ENCODE measurements at places on chromosomes 13 and 19.

DNA sequence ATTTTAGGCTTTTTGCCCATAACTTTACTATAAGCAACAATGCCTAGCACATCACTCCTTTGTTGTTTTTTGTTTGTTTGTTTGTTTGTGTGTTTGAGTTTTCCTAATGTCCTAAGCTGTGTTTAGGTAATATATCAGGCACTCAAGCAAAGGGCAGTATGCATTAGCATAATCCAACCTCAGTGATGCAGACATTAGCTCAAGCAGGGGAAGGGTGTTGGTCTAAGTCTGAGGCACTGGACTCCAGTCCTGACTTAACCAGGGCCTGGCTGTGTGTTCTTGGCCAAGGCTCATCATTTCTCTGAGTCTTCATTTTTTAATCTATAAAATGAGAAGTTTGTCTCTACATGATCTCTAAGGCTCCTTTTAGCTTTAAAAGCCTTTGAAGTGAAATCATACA, 65.9 kb upstream of the RFC3 start:
- no peak for DNase-seq

- no peak for DNase-seq
Measured at GRCh38 chr19:2977746-2978138, 378 bp downstream of the TLE6 start.

DNA sequence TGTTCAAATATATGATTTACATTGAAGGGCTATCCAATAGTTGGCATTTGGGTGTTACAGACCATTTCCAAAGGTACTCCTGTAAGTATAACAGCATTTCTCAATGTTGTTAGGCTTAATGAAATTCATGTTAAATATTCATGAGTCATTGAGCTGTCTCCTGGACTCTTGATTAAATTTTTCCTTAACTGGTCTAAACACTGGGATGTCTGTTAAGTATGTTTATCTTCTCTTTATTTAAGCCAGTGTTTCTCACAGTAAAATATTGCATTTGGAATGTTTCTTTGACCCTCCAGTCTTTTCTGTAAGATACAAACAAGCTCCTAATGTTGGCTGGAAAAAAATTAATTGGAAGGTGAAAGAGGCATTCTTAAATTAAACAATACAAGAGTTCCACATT, 402.5 kb upstream of the HTR2A start:
- no peak for DNase-seq

- DNase-seq, result no peak
Measured at GRCh38 chr13:37109051-37109678, 3.7 kb upstream of the CSNK1A1L start.

DNA sequence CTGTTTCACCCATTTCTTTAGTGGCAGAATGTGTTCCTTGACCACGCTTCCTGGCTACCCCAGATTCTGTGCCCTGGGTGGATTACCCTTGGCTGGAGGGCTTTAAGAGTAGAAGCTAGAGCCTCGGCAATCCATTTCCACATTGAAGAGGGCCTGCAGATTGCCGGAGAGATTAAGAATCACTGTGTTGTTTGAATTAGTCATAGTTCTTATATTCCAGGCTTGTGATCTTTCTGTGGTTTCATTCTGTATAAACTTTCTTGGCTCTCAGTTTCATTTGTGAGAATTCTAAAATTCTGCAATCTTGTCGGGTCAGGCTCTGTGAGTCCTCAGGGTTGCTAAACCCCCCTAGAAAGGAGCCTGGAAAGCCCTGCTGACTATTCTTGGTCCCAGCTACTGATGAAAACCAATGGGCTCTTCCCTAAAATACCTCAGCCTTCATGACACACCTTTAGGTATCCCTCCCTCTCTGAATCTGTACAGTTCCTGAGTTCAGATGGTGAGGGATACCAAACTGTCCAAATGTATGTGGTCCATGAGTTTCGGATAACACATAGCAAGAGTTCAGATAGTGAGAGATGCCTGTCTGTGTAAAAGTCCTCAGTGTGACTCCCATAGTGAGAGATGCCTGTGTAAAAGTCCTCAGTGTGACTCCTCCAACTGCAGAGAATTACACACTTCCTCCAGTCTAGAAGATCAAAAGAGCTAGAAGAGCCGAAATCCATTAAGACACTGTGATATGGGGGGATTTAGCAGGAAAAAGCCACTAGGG, 4.3 kb downstream of the PHF11 start:
- DNase-seq, result no peak

DNA sequence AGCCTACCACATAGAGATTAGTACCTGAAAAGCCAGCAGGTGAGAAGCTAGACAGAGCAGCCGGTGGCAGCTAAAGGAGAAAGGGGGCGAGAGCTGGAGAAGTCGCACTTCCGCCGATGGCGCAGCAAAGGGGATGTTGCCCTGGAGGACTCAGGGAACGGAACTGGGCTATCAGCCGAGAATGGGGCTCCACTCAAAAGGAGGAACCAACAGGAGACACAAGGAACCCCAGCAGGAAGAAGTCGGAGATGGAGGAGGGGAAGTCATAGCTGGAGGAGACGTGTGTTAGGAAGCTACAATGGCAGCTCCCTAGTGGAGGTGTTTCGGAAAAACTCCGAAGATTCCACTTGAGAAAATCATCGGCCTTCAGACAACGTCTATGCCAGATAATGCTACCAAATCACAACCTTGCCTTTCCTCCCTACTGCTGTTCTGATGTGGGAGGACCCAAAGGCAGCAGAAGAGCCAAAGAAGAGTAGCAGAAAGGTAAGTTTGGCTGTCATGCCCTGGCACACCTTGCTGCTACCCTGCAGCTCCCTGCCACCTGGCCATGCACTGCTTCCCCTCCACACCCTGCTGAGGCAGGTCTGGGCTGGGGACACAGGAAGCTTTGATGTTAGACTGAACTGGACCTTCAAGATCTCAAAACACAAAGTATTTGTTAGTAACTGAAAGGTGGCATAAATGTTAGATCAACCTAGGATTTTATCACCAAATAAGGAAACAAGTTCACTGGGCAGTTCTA, 127.9 kb downstream of the DLEU7 start:
- no peak for DNase-seq

- no peak for DNase-seq
Measured at GRCh38 chr13:80979035-80979641, 638.2 kb upstream of the SPRY2 start.

DNA sequence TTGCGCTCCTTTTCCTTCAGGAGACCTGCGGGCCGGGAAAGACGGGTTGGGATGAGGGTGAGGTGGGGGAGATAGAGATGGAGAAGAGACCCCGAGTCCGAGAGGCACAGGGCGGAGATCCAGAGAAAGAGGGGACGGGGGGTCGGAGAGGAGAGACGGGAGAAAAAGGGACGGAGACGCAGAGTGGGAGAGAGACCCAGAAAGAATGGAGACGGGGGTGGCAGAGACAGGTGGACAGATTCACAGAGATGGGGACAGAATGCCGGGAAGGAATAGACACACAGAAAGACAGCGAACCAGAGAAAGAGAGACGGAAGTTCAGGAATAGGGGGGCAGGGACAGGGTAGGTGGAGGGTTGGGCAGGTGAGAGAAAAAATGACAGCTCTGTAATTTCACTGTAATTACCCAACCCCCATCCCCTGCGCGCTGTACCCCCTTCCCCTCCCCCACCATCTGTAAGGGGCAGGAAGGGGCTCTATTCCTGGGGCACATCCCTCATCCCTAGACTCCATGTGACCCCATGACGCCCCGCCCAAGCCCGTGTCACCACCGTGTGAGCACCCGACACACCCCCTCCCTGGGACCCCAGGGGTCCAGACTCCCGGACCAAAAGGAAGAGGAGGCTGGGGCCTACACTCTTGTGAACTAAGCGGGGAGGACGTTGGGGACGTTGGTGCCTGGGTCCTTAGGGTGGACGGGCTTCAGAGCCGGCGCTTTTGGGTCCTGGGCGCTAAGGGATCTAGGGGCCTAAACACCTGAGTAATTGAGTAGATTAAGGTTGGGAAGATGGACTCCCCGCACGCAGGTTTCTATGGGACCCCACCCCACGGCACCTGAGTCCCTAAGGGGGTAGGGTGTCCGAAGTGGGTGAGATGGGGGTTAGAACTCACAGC, 967 bp downstream of the DBP start:
- no peak for DNase-seq

GRCh38 chr13:109834973-109835720, 48.8 kb upstream of the IRS2 start:
- no peak for DNase-seq

GRCh38 chr19:49061445-49061844, 3.2 kb downstream of the NTF4 start:
- DNase-seq, result no peak

DNA sequence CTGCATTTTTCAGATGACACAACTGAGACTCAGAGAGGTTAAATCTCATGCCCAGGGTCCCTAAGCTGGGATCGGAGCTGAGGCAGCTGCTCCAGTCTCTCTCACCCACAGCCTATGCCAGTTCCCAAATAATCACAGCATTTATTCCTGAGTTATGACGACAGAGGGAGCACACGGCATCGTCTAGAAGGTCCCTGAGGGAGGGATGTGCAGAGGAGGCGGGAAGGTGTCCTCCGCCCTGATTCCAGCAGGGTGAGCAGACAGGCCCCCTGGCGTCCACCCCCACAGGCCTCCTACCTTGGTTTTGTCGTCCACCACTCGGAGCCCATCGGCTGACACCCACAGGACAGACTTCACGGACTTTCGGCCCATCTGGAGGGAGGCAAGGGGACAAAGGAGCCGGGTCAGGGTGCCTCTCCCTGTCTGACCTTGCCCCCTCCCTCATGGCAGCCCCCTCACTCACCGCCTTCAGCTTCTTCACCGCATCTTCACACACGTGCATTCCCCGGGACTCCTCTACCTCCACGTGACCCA, 8.0 kb downstream of the NUMBL start:
- DNase-seq, result no peak

DNA sequence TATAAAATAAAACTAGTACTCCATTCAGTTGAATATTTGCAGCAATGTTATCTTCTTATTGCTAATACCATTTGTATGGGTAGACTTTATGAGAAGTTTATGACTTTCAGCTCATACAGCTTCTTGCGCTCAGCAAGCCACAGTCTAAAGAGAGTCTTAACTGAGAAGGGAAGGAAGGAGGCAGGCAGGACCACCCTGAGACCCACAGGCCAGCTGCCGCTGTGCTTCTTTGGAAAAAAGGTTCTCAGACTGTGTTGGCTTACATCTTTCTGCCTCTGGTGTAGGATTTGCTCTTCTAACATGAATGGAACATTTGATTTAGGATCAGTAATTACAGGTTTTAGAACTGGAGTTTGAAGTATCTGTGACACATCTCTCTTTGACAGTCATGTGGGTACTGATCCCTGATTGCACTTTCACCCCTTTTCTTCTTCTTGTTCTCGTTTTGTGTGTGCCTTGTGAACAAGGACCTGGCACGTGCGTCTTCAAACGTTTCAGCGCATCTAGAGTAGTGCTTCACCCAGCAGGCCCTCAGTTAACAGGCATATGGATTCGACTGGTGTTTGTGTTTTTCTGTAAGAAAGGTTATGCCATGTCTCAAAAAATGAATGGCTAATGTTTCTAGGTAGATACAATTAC, 7.1 kb upstream of the GPR18 start:
- DNase-seq, result no peak

DNA sequence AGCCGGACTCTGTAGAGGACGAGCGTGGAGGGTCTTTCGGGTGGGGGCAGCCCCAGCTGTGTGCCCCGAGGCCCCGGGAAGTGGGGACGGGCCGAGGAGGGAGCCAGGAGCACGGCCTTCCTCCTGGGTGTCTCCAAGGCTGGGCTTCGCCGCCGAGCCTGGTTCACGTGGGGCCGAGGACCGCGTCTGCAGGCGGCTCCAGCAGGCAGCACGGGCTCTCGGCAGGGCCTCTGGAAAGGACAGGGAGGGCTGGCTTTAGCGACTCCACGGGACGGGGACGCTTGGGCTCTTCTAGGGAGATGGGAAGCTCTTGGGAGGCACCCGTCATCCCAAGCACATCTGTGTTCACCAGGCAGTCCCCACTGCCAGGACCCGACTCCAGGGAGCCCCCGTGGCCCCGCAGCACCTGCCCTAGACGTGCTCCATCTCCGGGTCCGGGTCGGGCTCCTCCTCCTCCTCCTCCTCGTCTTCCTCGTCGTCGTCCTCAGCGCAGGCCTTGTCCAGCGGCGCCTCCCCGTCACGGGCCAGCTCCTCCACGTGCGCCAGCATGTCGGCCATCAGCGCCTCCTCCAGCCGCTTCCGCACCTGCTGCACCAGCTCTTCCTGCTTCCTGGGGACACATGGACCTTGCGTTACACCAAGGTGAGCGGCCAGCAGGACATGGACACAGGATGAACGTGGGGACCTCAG, 9.9 kb upstream of the MEX3D start:
- no peak for DNase-seq

DNA sequence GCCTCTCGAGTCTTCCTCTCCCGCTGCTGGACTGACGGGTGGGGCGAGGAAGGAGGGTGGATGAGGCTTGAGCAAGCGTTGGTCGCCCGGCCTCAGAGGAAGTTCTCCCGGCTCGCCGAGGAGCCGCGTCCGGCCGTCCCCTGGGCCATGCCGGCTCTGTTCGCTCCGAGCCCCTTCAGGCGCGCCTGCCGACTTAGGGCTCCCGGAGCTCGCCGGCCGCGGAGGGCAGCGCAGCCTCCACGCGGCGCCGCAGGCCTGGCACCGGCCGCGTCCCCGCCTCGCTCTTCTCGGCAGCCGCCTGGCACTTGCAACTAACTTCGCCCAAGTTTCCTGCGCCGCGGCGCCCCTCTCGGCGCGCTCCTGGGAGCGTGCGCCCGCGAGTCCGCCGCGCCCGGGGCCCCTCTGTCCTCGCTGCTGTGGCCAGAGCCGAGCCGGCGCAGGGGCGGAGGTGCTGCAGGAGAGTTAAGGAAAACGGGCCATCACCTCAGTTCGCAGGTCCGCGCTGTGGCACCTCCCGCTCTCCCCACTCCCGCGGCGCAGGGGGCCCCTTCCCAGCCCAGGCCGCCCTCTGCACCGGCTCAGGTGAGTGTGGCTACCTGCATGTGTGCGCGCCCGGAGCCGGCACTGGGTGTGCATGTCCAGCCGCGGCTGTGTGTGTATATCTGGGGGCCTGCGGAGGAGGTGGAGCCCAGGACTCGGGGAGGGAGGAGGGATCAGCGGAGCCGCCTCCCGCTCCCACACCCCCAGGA, 641 bp upstream of the SOX21 start:
- no peak for DNase-seq

GRCh38 chr19:51327066-51328001, 14.6 kb downstream of the VSIG10L start:
- no peak for DNase-seq

- DNase-seq, result no peak
Measured at GRCh38 chr13:109584844-109585361, 201.5 kb downstream of the IRS2 start.

- no peak for DNase-seq
Measured at GRCh38 chr13:113553511-113554332, 30.8 kb upstream of the TFDP1 start.

DNA sequence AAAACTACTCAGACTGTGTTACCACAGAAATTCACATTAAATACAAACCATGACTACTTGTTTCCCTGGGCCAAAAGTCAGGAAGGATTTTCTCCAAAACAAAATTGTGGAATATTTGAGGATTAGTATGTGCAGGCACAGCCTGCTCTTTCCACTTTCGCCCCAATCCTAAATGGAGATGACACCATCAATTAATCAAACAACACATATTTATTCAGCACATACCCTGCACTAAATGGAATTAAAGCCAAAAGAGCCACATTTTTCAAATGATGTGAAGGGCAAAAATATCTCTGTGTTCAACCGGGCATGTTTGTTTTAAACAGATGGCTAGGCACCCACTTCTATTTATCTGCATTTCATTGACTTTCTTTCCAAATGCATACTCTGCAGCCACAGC, 523.1 kb downstream of the DCT start:
- DNase-seq, result no peak

GRCh38 chr13:46150134-46150693, 31.8 kb downstream of the LCP1 start:
- no peak for DNase-seq
